ENCODE measurements at places on chromosomes 1 and 21. TPM values are rescaled to one million over a fixed set of nuclear protein-coding genes. Genes with fewer than 3 reads are reported as not detected.

DNA sequence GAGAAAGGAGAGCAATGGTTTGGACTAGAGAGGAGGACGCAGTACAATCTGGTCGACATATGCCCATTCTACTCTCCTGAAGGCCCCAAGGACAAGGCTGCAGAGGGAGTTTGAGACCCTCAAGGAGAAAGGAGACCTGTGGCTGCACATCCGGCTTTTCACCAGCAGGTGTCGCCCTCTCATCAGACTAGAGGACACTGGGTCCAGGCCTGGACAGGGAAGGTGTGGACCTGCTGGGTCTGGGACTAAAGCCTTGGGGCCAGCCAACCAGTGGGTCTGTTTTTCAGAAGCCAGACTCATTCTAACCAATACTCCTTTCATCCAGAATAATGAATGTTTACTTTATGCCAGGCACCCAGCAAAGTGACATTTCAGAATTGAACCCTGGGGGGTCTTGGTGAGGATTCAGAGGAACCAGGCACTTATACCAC is 5.0 kb downstream of the SRARP start:
- H3K4me1 ChIP-seq = peaks cover 11% of the 10 kb centered on the region
- peak; percentile 98 for DNase-seq

GRCh38 chr1:54132495-54132894 is 20.3 kb downstream of the CDCP2 start:
- no peak overlapping the region for H3K4me3 ChIP-seq
- H3K27me3 ChIP-seq = no peaks in the 10 kb centered on the region
- H3K27ac ChIP-seq = no peak overlapping the region
- H3K4me1 ChIP-seq = peaks cover 24% of the 10 kb centered on the region
- no peak for DNase-seq
- H3K36me3 ChIP-seq = no peaks in the 10 kb centered on the region

DNA sequence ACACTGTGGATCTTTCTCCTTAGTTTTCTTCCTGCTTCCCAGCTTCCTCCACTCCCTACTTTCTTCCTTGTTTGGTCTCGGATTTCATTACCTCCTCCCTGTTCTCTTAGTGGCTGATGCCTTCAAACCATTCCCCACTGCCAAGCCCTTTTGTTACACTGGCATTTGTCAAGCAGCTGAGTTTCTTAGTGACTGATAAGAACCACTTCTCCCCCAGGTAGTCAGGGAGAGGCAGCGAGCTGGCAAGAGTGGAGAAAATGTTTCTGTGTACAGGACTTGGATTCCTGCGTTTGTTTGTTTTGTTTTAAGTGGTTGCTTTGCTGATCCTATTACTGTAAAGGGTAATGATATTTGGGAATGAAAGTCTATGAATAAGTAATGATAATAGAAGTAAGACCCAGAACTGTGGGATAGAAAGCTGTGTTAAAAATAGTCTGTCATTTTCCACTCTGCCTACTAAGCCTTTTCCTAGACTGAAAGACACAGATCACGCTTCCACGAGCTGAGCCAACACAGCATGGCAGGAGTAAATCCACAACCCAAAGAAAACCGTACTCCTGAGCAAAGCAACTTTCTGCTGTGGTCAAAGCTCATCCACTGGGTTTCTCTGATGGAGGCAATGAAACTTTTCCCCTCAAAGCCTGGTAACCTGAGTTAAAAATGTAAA is 10.1 kb upstream of the SERTAD4 start:
- no peaks in the 10 kb centered on the region for H3K36me3 ChIP-seq
- H3K27ac ChIP-seq = no peak overlapping the region
- H3K27me3 ChIP-seq = no peaks in the 10 kb centered on the region
- 0 out of 2 replicates have a peak, but pooled peaks cover 3% of the 10 kb centered on the region for H3K4me1 ChIP-seq

DNA sequence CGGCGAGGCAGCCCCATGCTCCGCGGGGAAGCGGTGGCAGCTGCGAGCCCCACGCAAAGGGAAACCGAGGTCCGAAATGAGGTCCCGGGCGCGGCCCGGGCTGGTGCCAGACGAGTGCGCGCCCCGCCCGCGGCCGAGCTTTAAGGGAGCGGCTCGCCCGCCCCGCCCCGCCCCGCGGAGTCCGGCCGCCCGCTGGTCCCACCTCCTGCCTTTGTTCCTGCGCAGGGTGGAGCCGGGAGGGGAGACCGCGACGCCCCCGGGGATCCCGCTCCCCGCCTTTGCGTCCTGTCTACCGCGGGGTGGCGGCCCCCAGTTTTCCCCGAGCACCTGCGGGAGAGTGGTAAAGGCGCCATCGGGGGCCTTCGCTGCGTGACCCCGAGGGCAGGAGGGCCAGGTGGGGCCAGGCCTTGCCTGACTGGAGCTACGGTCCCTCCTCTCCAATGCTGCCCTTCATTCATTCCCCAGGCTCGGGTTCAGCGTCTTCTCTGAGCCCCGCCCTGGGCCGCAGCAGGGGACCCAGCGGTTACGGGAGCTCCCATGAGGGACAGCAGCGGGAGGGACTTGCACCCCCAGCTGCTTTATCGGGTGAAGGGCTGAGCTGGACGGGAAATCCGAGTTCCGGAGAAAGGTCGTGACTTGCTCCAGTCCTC is at the start of gene HES2:
Gene HES2, minus strand, starts transcription at position 116 of the 650 bp plus-strand sequence. Its CDS starts 99 bp downstream, at position 17.
- H3K27ac ChIP-seq = no peak within 1 kb of the TSS
- peaks cover 11% of the 10 kb centered on the region for H3K36me3 ChIP-seq
- peak within 1 kb of the TSS; percentile 39 for H3K4me3 ChIP-seq
- H3K27me3 ChIP-seq = peaks cover 69% of the 10 kb centered on the region

DNA sequence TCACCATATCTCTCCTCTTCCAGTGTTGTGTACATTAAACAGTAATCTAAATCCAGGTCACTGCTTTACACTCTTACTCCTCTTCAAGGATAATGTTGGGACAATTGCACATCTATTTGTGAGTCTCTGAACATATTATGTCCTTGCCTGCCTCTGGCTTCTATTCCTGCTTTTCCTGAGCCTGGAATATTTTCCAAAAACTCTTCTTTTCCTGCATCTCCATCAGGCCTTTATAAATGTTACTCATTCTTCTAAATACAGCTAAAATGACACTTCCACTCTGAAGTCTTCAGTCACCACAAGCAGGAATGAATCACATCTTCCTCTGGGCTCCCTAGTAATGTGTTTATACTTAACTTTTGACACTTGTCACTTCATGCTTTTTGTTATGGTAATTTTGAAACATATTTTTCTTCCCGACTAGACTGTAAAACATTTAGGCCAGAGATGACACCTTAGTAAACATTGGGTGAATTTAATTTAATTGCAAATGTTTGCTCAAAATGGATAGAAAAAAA is 396.0 kb downstream of the LRRIQ3 start:
- H3K27ac ChIP-seq = no peak overlapping the region
- H3K36me3 ChIP-seq = no peaks in the 10 kb centered on the region
- H3K4me3 ChIP-seq = no peak overlapping the region
- no peaks in the 10 kb centered on the region for H3K27me3 ChIP-seq

GRCh38 chr21:44653123-44653522 is 1.3 kb downstream of the KRTAP12-4 start:
- no peaks in the 10 kb centered on the region for H3K36me3 ChIP-seq
- no peak overlapping the region for H3K27ac ChIP-seq
- no peak overlapping the region for H3K4me3 ChIP-seq
- no peak for DNase-seq

DNA sequence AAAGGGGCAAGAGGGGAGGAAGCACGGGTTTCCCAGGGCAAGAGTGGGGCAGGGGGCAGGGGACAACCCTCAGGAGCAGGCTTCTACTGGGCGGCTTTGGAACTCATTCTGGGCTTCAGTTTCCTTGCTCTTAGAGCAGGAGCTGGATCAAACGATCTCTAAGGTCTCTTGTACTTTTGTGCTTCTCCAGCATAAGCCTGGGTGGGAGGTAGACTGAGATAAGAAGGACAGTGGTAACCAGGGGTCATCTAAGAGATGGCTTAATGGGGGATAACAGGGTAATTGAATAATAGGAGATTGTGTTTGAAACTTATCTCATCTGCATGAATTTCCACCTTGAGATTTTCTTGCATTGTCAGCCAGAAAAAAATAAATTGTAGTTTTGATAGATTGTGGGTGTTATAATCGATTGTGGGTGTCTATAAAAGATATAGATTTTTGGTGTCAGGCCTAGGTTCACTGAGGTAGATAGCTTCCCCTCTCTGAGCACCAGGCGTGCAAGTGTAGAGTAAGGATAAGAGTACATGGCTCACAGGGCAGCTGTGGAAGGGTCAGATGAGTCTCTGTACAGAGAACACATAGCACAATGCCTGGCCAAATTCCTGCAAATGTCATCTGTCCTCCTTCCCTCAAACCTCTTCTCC is 68.0 kb downstream of the CD58 start:
- H3K36me3 ChIP-seq = no peaks in the 10 kb centered on the region
- no peak overlapping the region for H3K27ac ChIP-seq
- H3K27me3 ChIP-seq = no peaks in the 10 kb centered on the region
- no peaks in the 10 kb centered on the region for H3K4me1 ChIP-seq

- H3K27ac ChIP-seq = no peak overlapping the region
- H3K36me3 ChIP-seq = no peaks in the 10 kb centered on the region
- H3K4me1 ChIP-seq = no peaks in the 10 kb centered on the region
- no peak for DNase-seq
- H3K27me3 ChIP-seq = no peaks in the 10 kb centered on the region
- no peak overlapping the region for H3K4me3 ChIP-seq
Observed at GRCh38 chr1:10776190-10776905, 20.1 kb downstream of the CASZ1 start.

DNA sequence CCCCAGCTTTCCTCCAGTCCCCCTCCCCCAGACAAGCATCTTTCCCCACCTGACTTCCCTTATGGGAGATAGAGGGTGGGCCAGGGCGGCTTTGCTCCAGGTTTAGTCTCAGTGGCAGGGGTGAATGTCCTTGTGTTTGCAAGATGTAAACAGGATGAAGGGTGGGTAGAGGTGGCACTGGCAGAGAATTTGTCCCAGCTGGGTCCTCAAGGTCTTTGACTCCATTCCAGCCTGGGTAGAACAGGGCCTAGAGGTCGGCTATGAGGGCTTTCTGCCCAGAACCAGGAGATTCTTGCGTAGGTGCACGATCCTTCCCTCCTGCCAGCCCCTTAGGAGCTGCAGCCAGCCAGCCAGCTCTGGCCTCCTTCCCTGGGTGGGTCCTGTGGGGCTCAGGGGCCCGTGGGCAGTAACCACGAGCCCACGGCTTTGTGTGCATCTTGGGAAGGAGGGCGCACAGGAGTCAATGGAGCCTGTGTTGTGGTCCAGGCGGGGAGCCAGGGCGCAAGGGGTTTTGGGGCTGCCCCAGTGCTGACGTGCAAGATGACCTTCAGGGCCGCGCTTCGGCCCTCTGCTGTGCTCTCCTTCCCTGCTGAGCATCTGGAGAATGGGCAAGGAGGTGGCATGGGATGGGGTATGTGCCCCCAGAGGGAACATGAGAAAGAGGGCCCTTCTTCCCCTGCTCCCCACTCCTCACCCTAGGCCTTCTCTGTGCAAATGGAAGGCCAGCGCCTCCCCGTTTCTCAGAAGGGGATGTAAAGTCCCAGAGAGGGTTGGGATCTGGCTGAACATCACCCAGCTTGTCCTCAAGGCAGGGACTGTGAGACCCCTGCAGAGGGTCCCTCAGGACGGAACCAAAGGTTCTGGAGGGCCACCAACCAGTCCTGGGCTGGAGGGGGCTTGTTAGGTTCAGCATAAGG is 15.7 kb downstream of the POU3F1 start:
- H3K4me3 ChIP-seq = no peak overlapping the region
- peaks cover 36% of the 10 kb centered on the region for H3K4me1 ChIP-seq

Gene RAB13
- 157 TPM for total RNA-seq

- H3K4me3 ChIP-seq = no peak overlapping the region
- no peak overlapping the region for H3K27ac ChIP-seq
- peaks cover 6% of the 10 kb centered on the region for H3K4me1 ChIP-seq
- no peaks in the 10 kb centered on the region for H3K36me3 ChIP-seq
- no peak for DNase-seq
- no peaks in the 10 kb centered on the region for H3K27me3 ChIP-seq
Observed at GRCh38 chr1:27622828-27623227, 12.2 kb downstream of the FGR start.

- H3K36me3 ChIP-seq = no peaks in the 10 kb centered on the region
- no peak for DNase-seq
- no peak overlapping the region for H3K4me3 ChIP-seq
- H3K4me1 ChIP-seq = no peaks in the 10 kb centered on the region
Observed at GRCh38 chr1:234538062-234538731, 59.2 kb upstream of the TARBP1 start.

DNA sequence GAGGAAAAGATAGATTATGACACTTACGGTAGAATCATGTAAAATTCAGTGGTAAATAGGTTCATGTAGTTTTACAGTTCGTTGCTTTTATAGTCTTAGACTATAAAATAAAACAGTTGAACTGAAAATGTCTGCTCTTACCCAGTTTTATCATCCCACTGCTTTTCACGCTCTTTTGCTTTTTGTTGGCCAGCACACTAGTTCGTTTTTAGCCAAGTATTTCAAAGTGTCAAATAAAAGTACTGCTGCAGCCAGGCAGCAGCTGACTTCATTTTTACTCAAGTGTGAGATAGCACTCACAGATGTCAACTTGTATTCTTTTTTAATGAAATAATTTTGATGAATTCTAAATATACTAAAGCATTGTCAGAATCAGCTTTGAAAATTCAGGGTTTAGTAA is 18.5 kb upstream of the BTG3 start:
- no peak for DNase-seq
- no peaks in the 10 kb centered on the region for H3K36me3 ChIP-seq
- no peak overlapping the region for H3K27ac ChIP-seq
- no peaks in the 10 kb centered on the region for H3K27me3 ChIP-seq

GRCh38 chr1:41416081-41416480 is 54.8 kb downstream of the FOXO6 start:
- no peaks in the 10 kb centered on the region for H3K27me3 ChIP-seq
- no peak overlapping the region for H3K27ac ChIP-seq
- DNase-seq = no peak
- peaks cover 7% of the 10 kb centered on the region for H3K4me1 ChIP-seq
- no peaks in the 10 kb centered on the region for H3K36me3 ChIP-seq

GRCh38 chr1:182718311-182718710 is 33.9 kb upstream of the RGS8 start:
- H3K4me1 ChIP-seq = no peaks in the 10 kb centered on the region
- no peak overlapping the region for H3K27ac ChIP-seq
- H3K4me3 ChIP-seq = no peak overlapping the region
- H3K27me3 ChIP-seq = no peaks in the 10 kb centered on the region
- DNase-seq = no peak

GRCh38 chr1:153447498-153448170 is 12.8 kb downstream of the S100A7 start:
- H3K27ac ChIP-seq = no peak overlapping the region
- no peak overlapping the region for H3K4me3 ChIP-seq
- H3K36me3 ChIP-seq = no peaks in the 10 kb centered on the region
- H3K4me1 ChIP-seq = no peaks in the 10 kb centered on the region

Data from H1 (cell line).